ENCODE measurements at places on chromosomes 7 and 10. TPM values are rescaled to one million over a fixed set of nuclear protein-coding genes. Genes with fewer than 3 reads are reported as not detected.

PALD1 gene
- total RNA-seq, result 31.8 TPM

ABHD11 gene
- 17.5 TPM for total RNA-seq

FEZF1 gene
- not detected for total RNA-seq

SEMA3A gene
- 5.0 TPM for total RNA-seq

FFAR4 gene
- total RNA-seq, result not detected

CUEDC2 gene
- total RNA-seq, result 74.5 TPM

CCDC172 gene
- total RNA-seq, result not detected

RPP38 gene
- total RNA-seq, result 5.4 TPM

GIGYF1 gene
- 12.0 TPM for total RNA-seq

CUL2 gene
- 34.3 TPM for total RNA-seq

PPP1R3C gene
- total RNA-seq, result not detected

OR2A1 gene
- total RNA-seq, result not detected

PGAM2 gene
- not detected for total RNA-seq

PANK1 gene
- 2.3 TPM for total RNA-seq

ELOVL3 gene
- not detected for total RNA-seq

SH2B2 gene
- 3.5 TPM for total RNA-seq

BBIP1 gene
- total RNA-seq, result 30.8 TPM

PLPP4 gene
- not detected for total RNA-seq

IFIT2 gene
- 5.9 TPM for total RNA-seq

AGAP9 gene
- total RNA-seq, result 1.8 TPM

RHBDD2 gene
- total RNA-seq, result 23.4 TPM

CEP55 gene
- total RNA-seq, result 83.6 TPM

SEC61G gene
- 929 TPM for total RNA-seq

LIPK gene
- total RNA-seq, result not detected

LGI1 gene
- total RNA-seq, result not detected

PPP1R17 gene
- not detected for total RNA-seq

VSTM4 gene
- 0.40 TPM for total RNA-seq

STAG3 gene
- total RNA-seq, result 0.13 TPM
